ENCODE measurements at places on chromosomes 12 and 14. TPM values are rescaled to one million over a fixed set of nuclear protein-coding genes. Genes with fewer than 3 reads are reported as not detected.

CLEC7A gene
- 0.40 TPM for total RNA-seq

LYZ gene
- total RNA-seq, result not detected

GZMB gene
- total RNA-seq, result not detected

HOXC6 gene
- 5.3 TPM for total RNA-seq

CALM1 gene
- total RNA-seq, result 1,162 TPM

SMIM41 gene
- total RNA-seq, result not detected

TGM1 gene
- total RNA-seq, result 2.6 TPM

APOF gene
- total RNA-seq, result not detected

C12orf50 gene
- not detected for total RNA-seq

FAIM2 gene
- total RNA-seq, result not detected

KLRD1 gene
- total RNA-seq, result 0.06 TPM

GLIPR1 gene
- total RNA-seq, result 21.3 TPM

- no peak for DNase-seq
These were observed 84.6 kb upstream of the DYNC1H1 start for GRCh38 chr14:101879529-101880336.

DNA sequence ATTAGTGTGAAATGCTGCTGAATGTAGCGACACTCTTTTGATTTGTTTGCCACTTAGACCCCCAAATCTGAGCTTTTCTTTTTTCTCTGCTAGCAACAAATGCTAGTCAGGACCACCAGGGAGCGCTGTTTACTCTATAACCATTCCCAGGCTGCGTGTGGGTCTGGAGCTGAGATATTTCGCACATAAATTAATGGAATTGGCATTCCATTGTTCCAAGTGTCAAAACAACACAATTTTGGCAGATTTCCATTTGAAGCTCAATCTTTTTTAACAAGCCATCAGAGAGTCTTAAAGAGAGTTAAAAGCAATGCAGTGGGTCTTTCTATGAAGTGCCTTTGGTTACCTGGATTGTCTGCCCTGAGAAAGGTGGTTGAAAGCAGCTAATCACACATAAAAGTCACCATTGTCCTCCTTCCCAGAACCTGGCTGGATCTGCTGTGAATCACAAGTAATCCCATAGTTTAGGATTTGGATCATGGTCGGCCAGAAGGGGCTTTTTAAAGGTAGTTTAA is 7.4 kb upstream of the TMEM132C start:
- peak; percentile 47 for DNase-seq

GRCh38 chr12:1946296-1946695 is 27.8 kb upstream of the CACNA2D4 start:
- DNase-seq, result no peak

- peak; percentile 30 for DNase-seq
These were observed 12.5 kb downstream of the C1R start for GRCh38 chr12:7079826-7080125.

GRCh38 chr14:104465482-104466390 is 113.8 kb upstream of the C14orf180 start:
- DNase-seq, result no peak

DNA sequence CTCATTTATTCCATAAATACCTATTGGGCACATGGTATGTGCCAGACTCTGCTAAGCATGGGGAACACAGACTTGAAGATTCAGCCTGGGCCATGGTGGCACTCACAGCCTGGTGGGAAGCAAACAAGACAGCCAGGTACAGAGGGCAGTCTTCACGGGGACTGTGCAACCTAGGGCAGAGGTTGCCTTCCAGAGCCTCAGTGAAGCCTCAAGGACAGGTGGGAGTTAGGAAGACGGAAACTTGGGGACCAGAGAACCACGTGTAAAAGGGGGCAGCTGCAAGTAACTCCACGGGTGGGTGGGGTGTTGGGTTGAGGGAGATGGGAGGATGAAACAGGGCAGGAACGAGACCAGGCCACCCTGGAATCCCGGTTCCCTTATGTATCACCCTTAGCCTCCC is 980 bp upstream of the LTBR start:
- DNase-seq, result no peak

- DNase-seq, result no peak
These were observed 14.5 kb upstream of the ACTR6 start for GRCh38 chr12:100186071-100186470.

DNA sequence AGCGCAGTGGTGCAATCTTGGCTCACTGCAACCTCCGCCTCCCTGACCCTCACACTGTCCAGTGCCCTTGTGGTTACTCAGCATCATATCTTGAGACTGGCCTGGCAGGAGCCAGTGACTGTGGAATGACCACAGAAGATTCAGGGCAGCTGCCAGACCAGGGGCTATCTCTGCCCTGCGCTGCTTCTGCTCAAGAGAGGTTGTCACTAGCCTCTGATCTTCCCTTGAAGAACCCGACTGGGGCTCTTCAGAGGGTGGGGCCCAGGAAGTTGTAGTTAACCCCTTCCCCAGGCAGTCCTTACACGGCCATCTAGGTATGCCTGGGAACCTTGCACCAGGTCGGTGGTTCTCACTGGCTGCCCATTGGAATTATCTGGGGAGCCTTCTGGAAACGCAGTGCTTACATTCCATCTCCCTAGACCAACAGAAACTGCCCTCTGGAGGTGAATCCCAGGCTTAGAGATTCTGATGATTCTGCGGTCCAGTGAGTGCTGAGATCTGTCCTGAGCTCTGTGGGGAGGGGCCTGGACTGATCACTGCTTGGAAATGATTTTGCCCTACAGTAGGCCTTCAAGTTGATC is 41.4 kb downstream of the PLEKHG3 start:
- DNase-seq, result no peak

DNA sequence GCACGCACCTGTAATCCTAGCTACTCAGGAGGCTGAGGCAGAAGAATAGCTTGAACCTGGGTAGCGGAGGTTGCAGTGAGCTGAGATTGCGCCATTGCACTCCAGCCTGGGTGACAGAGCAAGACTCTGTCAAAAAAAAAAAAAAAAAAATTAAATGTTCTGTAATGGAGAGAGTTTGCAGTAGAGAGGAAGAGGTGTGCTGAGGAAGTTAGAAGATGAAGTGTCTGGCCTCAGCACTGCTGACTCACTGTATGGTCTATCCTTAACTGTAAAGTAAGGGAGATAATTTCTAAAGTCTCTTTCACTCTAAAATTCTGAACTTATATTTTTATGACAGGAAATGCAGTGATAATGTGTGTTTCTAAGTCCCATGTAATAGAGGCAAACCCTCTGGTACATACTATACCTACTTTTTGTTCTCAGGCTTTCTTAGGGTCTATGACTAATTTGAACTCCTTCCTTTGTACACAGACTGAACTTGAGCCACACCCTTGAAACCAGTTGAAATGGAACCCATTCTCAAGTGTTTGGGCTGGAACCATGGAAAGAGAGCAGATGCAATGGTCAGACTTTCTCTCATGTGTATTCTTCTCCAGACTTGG is 278.1 kb upstream of the FAR2 start:
- DNase-seq, result peak; percentile 98

- no peak for DNase-seq
These were observed 197.0 kb downstream of the SLC41A2 start for GRCh38 chr12:104761091-104761490.

DNA sequence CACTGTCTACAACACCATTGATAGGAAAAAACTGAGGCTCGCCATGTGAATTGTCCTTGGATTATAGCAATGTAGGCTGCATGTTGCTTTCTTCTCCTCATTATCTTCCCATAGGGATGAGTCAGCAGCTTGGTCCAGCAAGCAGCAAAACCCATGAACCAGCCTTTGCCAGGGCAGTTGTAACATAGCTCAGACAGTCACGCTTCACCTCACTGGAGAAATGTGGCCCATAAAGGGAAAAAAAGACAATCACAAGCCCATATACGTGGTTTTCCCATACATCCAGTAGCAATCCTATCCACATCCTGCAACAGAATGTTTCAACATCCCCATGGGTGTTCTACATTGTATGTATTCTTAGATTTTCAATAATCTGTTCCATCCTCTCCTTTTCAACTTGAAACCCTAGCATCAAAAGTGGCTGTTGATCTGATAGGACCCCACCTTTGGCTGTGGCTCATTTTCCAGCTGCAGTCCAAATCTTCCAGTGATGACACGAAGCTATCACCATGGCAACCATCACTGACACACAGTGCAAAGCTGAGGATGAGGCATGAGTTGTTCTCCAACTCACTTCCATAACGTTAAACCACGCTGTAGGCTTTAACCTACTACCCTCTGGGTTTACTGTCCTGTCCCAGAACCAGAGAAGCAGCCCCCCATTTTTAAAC is 34.0 kb downstream of the GRIN2B start:
- DNase-seq, result no peak

GRCh38 chr14:75879031-75879430 is 102.8 kb downstream of the TGFB3 start:
- peak; percentile 91 for DNase-seq

GRCh38 chr12:54394281-54394719 is 9.8 kb upstream of the ZNF385A start:
- DNase-seq, result peak; percentile 88

DNA sequence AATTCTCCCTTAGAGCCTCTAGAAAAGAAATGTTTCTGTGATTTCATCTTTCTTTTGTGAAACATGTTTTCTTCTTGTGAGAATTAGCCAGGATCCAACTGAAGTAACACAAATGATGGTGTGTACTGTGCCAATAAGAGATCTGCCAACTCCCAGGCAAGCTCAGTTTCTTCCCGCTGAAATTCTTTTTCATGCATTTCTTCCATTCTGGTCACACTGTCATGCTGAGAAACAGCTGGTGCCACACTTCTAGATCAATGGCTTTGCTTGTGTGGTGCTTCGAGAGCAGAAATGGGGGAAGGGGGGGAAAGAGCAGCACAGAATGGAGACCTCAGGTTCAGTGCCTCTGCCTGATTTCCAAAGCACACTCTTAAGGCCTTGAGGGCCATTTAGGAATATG is 41.4 kb upstream of the FGF6 start:
- no peak for DNase-seq

GRCh38 chr14:96574171-96574632 is 72.0 kb downstream of the PAPOLA start:
- no peak for DNase-seq

- DNase-seq, result peak; percentile 80
These were observed 122.4 kb upstream of the PTPRQ start for GRCh38 chr12:80321653-80322052.

DNA sequence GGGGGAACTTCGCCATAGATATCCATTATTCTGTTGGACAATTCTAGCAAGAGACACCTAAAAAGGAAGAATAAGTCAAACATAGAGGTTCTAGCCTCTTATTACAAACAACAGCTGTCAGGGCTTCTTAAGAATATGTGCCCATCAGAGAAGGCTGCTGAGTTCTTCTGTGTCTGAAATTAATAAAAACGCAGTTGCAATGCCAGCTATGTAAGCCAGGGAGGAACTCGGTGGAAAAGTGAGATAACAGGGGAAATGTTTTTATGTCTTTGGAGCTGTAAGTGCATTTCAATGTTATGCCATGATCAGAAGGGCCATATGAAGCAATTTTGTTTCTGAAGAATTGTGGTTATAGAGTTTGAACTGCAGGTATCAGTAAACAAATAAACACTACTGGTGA is 95.0 kb downstream of the SYT1 start:
- DNase-seq, result no peak

- DNase-seq, result no peak
These were observed 60.0 kb downstream of the FAR2 start for GRCh38 chr12:29208936-29209701.

DNA sequence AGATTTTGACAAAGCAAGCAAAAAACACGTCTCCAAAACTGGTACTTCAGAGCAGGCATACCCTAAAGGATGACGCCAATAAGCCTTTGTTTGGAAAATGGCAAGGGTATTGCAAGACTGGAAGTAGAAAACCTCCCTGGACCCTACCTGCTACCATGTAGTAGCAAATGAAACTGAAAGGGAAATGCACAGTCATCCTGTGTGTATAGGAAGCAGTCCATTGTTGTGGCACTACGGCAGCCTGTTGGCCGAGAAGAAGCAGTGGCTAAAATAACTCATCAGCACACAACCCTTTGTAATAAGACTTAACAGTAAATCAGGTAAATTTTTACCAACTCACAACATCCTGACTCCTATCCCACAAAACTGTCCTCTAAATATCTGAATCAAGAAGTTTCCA is 386.4 kb downstream of the RGS6 start:
- DNase-seq, result peak; percentile 7

DNA sequence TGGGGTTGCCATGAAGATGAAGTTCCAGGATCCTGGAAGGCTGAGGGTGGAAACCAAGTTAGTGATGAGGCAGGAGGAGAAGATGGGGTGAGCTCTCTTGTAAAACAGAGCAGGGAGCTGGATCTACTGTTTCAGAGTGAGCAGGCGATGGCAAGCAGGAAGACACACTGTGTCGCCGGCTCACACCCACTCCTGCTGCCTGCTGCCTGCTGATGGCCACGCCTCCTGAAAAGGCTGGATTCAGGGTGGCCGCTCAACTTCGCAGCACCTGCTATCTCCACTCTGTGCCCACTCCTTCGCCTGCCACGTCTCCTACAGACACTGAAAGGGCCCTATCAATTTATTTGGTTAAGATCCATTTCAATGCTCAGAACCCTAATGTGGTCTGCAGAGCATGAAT is 96.1 kb downstream of the RBM19 start:
- DNase-seq, result no peak

DNA sequence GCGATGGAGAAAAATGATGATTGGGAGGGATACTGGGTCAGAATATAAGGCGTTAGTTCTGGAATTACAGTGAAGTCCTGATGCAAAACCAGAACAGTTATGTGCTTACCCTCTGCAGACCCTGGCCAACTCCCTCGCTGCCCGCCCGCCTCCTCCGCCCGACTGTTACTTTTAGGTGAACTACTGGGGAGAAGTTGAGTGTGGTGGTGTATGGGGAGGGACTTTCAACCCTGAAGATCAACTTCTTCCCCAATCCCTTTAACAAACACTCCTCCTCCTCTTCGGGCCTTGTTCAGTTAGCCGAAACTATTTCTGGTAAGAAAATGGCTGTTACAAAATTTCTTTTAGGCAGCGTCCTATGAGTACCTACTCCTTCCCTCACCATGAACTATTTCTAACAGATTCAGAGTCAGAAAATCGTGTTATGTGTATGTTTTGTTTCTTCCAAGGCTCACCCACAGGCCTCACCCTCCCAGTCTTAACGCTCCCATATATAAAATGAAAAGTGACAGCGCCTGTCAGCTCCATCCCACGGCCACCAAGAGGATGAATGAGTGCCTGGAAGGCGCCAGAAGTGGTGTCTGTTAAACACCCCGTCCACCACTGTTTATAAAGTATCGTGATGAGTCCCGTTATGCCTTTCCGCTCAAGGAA is 1.3 kb downstream of the FBXO33 start:
- DNase-seq, result no peak

- no peak for DNase-seq
These were observed 553.7 kb downstream of the FLRT2 start for GRCh38 chr14:86083616-86084015.

DNA sequence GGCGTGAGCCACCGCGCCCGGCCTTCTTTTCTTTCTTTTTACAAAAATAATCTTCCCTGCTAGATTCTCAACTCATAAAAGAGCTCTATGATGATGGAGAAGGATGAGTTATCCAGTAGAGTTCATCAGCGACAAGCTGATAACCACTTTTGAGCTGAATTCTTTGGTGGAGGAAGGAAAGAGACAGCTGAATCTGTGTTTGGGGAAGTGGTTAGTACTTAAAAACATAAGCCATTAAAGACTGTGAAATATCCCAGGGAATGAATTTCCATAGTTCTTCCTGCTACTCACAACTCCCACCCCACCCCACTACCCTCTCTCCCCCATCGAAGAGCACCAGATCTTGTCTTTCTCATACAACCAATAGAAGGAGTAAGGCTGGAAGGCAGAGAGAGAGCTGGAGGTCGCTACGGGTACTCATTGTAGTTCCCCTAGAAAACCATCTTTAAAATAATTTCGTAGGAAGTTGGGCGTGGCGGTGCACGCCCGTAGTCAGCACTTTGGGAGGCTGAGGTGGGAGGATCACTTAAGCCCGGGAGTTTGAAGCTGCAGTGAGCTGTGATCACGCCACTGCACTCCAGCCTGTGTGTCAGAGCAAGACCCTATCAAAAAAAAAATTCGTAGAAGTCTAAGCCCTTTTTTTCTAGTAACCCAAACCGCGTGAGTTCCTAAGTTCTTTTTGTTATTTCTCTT is 647 bp upstream of the ESPL1 start:
- DNase-seq, result no peak

Data from PC-3 (cell line).